ENCODE measurements at places on chromosomes 3 and 15. TPM values are rescaled to one million over a fixed set of nuclear protein-coding genes. Genes with fewer than 3 reads are reported as not detected.

GORASP1 gene
- 37.1 TPM for total RNA-seq

CFAP92 gene
- total RNA-seq = not detected

SLC12A8 gene
- total RNA-seq = 0.68 TPM

CALML4 gene
- 10.3 TPM for total RNA-seq

ACP3 gene
- not detected for total RNA-seq

SI gene
- not detected for total RNA-seq

GP5 gene
- total RNA-seq = 4.9 TPM

SERPINI2 gene
- not detected for total RNA-seq

CCR9 gene
- total RNA-seq = not detected

KIF15 gene
- total RNA-seq = 46.1 TPM

TM6SF1 gene
- total RNA-seq = 16.6 TPM

LINGO1 gene
- not detected for total RNA-seq

NANOGP8 gene
- not detected for total RNA-seq

PAQR5 gene
- total RNA-seq = not detected

FAM107A gene
- not detected for total RNA-seq

PTH1R gene
- not detected for total RNA-seq

ACAN gene
- total RNA-seq = not detected

A4GNT gene
- total RNA-seq = not detected

CPB1 gene
- total RNA-seq = not detected

SCN11A gene
- not detected for total RNA-seq

MFSD1 gene
- 28.0 TPM for total RNA-seq

ISLR gene
- not detected for total RNA-seq

CKMT1B gene
- total RNA-seq = not detected

P3H2 gene
- not detected for total RNA-seq

VIPR1 gene
- 39.4 TPM for total RNA-seq

CFAP91 gene
- total RNA-seq = not detected

GRK7 gene
- total RNA-seq = not detected

TFRC gene
- 221 TPM for total RNA-seq

SNRPA1 gene
- total RNA-seq = 95.5 TPM

MYL3 gene
- not detected for total RNA-seq

RPUSD3 gene
- total RNA-seq = 45.1 TPM

GOLGA8S gene
- 0.10 TPM for total RNA-seq

BUB1B gene
- total RNA-seq = 71.8 TPM

LRRC15 gene
- not detected for total RNA-seq

Data from activated naive CD4-positive, alpha-beta T cell treated with anti-CD3 and anti-CD28 coated beads, Interleukin-2, amount 10 ng/mL, durations not matched to agents 5 hours and 36 hours (primary cell).